ENCODE measurements at places on chromosomes 6 and 20. TPM values are rescaled to one million over a fixed set of nuclear protein-coding genes. Genes with fewer than 3 reads are reported as not detected.

DNA sequence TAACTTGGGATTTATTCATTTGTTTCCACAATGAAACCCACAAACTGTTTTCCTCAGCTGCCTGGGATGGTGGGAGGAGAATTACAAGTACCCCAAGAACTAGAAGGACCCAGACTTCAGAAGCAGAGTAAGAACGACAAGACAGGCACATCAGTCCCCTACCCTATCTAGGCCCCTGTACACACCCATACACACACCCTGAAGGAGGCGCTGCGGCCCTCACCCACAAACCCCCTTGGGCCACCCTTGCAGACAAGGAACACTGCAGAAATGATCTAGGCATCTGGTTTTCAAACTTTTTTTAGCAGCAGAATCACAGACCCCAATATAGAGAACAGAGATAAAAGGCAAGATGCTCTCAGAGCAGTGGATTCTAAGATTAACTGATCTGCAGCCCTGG is 55.0 kb downstream of the TRERF1 start:
- no peak overlapping the region for H3K4me3 ChIP-seq
- H3K27me3 ChIP-seq, result no peaks in the 10 kb centered on the region
- H3K36me3 ChIP-seq, result no peaks in the 10 kb centered on the region
- no peaks in the 10 kb centered on the region for H3K4me1 ChIP-seq

Gene MYLK2
- 3.8 TPM for polyA plus RNA-seq

GRCh38 chr20:58569241-58570125 is 54.3 kb upstream of the APCDD1L start:
- DNase-seq, result no peak
- no peaks in the 10 kb centered on the region for H3K27me3 ChIP-seq
- no peaks in the 10 kb centered on the region for H3K36me3 ChIP-seq
- H3K4me1 ChIP-seq, result no peaks in the 10 kb centered on the region

DNA sequence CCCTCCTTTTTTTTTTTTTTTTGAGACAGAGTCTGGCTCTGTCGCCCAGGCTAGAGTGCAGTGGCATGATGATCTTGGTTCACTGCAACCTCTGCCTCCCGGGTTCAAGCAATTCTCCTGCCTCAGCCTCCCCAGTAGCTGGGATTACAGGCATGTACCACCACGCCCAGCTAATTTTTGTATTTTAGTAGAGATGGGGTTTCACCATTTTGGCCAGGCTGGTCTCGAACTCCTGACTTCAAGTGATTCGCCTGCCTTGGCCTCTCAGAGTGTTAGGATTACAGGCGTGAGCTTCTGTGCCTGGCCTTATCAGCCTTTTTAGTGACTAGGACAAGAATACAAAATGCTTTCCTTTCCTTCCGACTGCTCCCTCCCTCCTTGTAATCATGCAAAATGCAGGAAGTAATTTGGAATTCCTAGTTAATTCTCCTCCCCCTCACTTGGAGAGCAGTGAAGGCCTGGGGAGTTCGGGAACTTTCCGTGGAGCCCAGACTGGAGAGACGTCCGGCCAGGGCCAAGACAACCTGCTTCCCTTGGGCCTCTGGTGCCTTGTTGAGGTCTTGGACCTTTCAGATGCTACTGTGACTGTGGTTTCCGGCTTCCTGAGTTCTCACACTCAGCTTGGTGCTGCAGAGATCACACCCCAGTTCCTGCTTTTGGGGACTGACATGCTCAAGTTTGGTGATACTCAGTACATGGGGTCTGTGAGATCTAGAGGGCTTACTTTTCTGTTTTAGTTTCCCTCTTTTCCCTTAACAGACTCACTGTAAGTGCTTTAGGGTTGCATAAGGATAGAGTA is 3.9 kb upstream of the PHF20 start:
- H3K36me3 ChIP-seq, result no peaks in the 10 kb centered on the region
- H3K4me1 ChIP-seq, result peaks cover 11% of the 10 kb centered on the region
- peak overlapping the region; percentile 4 for H3K27ac ChIP-seq

DNA sequence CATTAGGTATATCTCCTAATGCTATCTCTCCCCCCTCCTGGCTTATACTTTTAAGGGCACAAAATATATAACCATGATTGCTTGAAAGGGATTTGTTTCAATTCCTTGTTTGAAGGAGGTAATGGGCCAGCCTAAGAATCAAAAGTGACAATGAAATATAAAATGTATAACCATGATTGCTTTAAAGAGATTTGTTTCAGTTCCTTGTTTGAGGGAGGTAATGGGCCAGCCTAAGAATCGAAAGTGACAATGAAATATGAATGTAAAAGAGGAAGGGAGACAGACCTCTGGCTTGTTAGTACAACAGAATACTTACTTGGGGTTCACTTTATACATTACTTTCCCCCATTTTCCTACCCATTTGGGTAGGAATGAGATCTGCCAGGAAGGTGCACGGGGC is 55.5 kb downstream of the FOXC1 start:
- H3K4me3 ChIP-seq, result no peak overlapping the region
- H3K27ac ChIP-seq, result no peak overlapping the region
- DNase-seq, result no peak
- H3K36me3 ChIP-seq, result no peaks in the 10 kb centered on the region
- no peaks in the 10 kb centered on the region for H3K27me3 ChIP-seq
- H3K4me1 ChIP-seq, result no peaks in the 10 kb centered on the region

DNA sequence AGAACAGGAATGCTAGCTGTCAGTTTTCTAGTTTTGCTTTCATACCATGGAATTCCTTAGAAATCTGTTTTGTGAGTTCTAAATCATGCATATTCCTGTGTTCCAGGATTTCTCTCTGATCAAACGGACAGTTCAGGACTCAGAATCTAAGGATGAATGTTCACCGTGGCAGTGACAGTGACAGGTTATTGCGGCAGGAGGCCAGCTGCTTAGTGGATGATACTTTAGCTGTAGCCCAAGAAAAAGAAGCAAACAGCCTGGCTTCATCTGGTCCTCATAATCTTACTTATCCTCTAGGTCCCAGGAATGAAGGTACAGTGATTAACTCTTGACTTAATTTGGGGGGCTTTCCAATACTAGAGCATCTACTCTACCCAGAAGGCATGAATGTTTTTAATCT is 27.1 kb downstream of the KCTD20 start:
- no peaks in the 10 kb centered on the region for H3K27me3 ChIP-seq
- DNase-seq, result no peak
- H3K4me3 ChIP-seq, result no peak overlapping the region

GRCh38 chr6:52510213-52510562 is 66.7 kb downstream of the TRAM2 start:
- H3K36me3 ChIP-seq, result peaks cover 5% of the 10 kb centered on the region
- no peaks in the 10 kb centered on the region for H3K4me1 ChIP-seq
- H3K27me3 ChIP-seq, result no peaks in the 10 kb centered on the region

DNA sequence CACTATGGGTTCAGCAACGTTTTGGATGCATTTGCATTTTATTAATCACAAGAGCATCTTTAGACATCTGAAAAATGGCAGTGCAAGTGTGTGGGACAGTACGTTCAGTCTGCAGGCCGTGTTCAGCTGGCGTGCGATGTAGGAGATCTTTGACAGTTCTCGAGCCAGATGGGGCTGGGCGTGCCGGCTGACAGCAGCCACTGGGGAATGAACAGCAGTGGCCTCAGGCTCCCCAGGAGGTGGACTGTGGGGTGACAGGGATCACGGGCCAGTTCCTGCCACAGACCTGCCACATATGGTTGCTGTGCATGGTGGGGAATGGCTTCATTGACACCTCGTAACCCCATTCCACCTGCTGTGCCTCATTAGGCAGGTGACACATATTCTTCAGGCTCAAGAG is 16.4 kb upstream of the MLN start:
- no peaks in the 10 kb centered on the region for H3K27me3 ChIP-seq
- no peak overlapping the region for H3K4me3 ChIP-seq
- no peaks in the 10 kb centered on the region for H3K36me3 ChIP-seq
- no peaks in the 10 kb centered on the region for H3K4me1 ChIP-seq
- no peak for DNase-seq

Gene IL17A
- polyA plus RNA-seq, result not detected

Gene C6orf52
- 2.7 TPM for polyA plus RNA-seq

Gene SPATA25
- 1.7 TPM for polyA plus RNA-seq

DNA sequence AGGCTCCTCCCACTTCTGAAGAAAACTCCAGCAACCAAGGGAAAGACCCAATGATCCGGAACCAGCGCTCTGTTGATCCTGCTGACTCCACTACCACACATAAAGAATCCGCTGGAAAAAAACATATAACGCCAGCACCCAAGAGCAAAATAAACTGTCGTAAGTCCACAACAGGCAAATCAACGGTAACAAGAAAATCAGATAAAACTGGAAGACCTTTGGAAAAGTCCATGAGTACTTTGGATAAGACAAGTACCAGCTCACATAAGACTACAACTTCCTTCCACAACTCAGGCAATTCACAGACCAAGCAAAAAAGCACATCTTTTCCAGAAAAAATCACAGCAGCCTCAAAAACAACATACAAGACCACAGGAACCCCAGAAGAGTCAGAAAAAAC is 8.0 kb downstream of the MUCL3 start:
- no peaks in the 10 kb centered on the region for H3K4me1 ChIP-seq
- H3K27ac ChIP-seq, result no peak overlapping the region
- no peak overlapping the region for H3K4me3 ChIP-seq
- no peaks in the 10 kb centered on the region for H3K36me3 ChIP-seq
- no peak for DNase-seq
- no peaks in the 10 kb centered on the region for H3K27me3 ChIP-seq

GRCh38 chr6:44151348-44152108 is 7.1 kb upstream of the CAPN11 start:
- H3K27me3 ChIP-seq, result no peaks in the 10 kb centered on the region
- no peak overlapping the region for H3K27ac ChIP-seq
- peaks cover 10% of the 10 kb centered on the region for H3K4me1 ChIP-seq
- peaks cover 20% of the 10 kb centered on the region for H3K36me3 ChIP-seq
- no peak overlapping the region for H3K4me3 ChIP-seq
- DNase-seq, result peak; percentile 84

Gene PXMP4
- 3.5 TPM for polyA plus RNA-seq

GRCh38 chr20:17570347-17571152 is 675 bp downstream of the DSTN start:
- H3K27ac ChIP-seq, result peak overlapping the region; percentile 100
- H3K4me1 ChIP-seq, result peaks cover 15% of the 10 kb centered on the region
- no peaks in the 10 kb centered on the region for H3K27me3 ChIP-seq
- peak; percentile 81 for DNase-seq
- H3K4me3 ChIP-seq, result peak overlapping the region; percentile 92
- H3K36me3 ChIP-seq, result no peaks in the 10 kb centered on the region

GRCh38 chr20:25148181-25148981 is 47.1 kb upstream of the ENTPD6 start:
- H3K4me3 ChIP-seq, result peak overlapping the region; percentile 21
- H3K4me1 ChIP-seq, result no peaks in the 10 kb centered on the region
- no peak overlapping the region for H3K27ac ChIP-seq
- H3K36me3 ChIP-seq, result no peaks in the 10 kb centered on the region
- no peaks in the 10 kb centered on the region for H3K27me3 ChIP-seq

- no peaks in the 10 kb centered on the region for H3K4me1 ChIP-seq
- H3K27ac ChIP-seq, result no peak overlapping the region
- peak; percentile 51 for DNase-seq
- H3K36me3 ChIP-seq, result no peaks in the 10 kb centered on the region
- H3K4me3 ChIP-seq, result no peak overlapping the region
- no peaks in the 10 kb centered on the region for H3K27me3 ChIP-seq
Measured at GRCh38 chr6:133130863-133131262, 110.3 kb upstream of the EYA4 start.

DNA sequence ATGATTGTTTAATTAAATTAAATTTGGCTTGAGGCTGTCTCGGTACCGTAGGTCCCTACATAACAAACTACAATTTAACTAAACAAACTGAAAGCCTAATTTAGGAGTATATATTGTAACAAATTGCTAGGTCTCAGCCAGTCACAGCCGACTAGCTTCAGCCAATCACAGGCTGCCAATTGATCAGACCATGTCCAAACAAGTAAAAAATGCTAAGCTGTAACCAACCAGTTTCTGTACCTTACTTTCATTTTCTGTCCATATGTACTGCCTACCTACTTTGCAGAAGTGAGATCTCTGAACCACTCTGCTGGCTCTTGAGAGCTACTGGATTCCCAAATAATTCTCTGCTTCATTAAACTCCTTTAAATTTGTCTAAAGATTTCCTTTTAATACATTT is 648.0 kb upstream of the GJE1 start:
- no peak for DNase-seq
- H3K4me3 ChIP-seq, result no peak overlapping the region
- H3K36me3 ChIP-seq, result no peaks in the 10 kb centered on the region
- no peaks in the 10 kb centered on the region for H3K4me1 ChIP-seq
- no peak overlapping the region for H3K27ac ChIP-seq
- H3K27me3 ChIP-seq, result no peaks in the 10 kb centered on the region

Gene XKR7
- 0.42 TPM for polyA plus RNA-seq

Gene CAP2
- 3.9 TPM for polyA plus RNA-seq

GRCh38 chr20:5513975-5514516 is 197.3 kb upstream of the PROKR2 start:
- no peak overlapping the region for H3K4me3 ChIP-seq
- no peaks in the 10 kb centered on the region for H3K36me3 ChIP-seq
- no peak for DNase-seq
- no peaks in the 10 kb centered on the region for H3K27me3 ChIP-seq

Gene CDYL
- polyA plus RNA-seq, result 3.4 TPM

Gene SLC12A5
- 12.9 TPM for polyA plus RNA-seq

- H3K27me3 ChIP-seq, result no peaks in the 10 kb centered on the region
- DNase-seq, result no peak
- no peak overlapping the region for H3K27ac ChIP-seq
- peaks cover 40% of the 10 kb centered on the region for H3K4me1 ChIP-seq
- no peaks in the 10 kb centered on the region for H3K36me3 ChIP-seq
Measured at GRCh38 chr20:10551732-10552724, 116.9 kb downstream of the SLX4IP start.

DNA sequence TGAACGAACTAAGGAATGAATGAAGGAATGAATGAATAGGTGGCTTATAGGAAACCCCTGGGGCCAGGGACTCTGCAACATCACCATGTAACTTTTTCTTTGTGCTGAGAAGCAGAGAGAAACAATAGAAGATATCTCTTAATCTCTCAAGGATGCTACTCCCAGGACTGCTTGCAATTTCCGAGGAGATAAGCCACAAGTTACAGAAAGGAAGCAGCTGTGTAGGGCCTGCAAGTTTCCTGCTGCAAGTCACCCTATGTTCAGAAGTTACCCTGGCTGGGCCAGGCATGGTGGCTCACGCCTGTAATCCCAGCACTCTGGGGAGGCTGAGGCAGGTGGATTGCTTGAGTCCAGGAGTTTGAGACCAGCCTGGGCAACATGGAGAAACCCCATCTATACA is 7.3 kb upstream of the MAVS start:
- DNase-seq, result no peak
- H3K36me3 ChIP-seq, result no peaks in the 10 kb centered on the region
- H3K27me3 ChIP-seq, result no peaks in the 10 kb centered on the region
- no peak overlapping the region for H3K4me3 ChIP-seq
- H3K4me1 ChIP-seq, result no peaks in the 10 kb centered on the region

Gene FOXC1
- polyA plus RNA-seq, result 1.6 TPM

GRCh38 chr20:32232326-32232886 is 24.7 kb downstream of the POFUT1 start:
- peaks cover 22% of the 10 kb centered on the region for H3K4me1 ChIP-seq
- DNase-seq, result no peak
- H3K27ac ChIP-seq, result no peak overlapping the region
- no peak overlapping the region for H3K4me3 ChIP-seq
- no peaks in the 10 kb centered on the region for H3K36me3 ChIP-seq
- no peaks in the 10 kb centered on the region for H3K27me3 ChIP-seq

Gene PRIM2
- polyA plus RNA-seq, result 2.5 TPM

Gene CENPQ
- 3.1 TPM for polyA plus RNA-seq
